ENCODE measurements at places on chromosomes 12 and 14.

GRCh38 chr12:125142601-125143000, 77.4 kb downstream of the AACS start:
- no peak for DNase-seq

DNA sequence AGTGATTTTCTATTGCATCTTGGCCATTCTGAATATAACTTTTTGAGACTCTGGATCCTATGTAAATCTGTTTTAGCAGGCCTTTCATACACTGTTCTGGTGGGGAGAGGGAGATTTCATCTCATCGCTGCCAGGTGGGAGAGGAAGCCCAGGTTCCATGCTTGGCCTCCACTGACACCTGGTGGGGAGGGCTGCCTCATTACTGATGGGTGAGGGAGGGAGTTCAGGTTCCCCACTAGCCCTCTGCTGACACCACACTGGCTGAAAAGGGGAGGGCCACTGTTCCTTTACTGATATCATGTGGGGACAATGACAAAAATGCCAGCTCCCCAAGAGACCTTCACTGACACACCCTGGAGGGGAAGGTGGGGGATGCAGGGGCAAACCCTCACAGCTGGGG, 2.4 kb upstream of the GALNT8 start:
- DNase-seq, result no peak

- no peak for DNase-seq
These were observed 28.3 kb downstream of the DYNC1H1 start for GRCh38 chr14:101992708-101993107.

GRCh38 chr12:106074706-106075392, 63.9 kb downstream of the NUAK1 start:
- DNase-seq, result no peak

- DNase-seq, result no peak
These were observed 91.3 kb downstream of the TSPAN9 start for GRCh38 chr12:3168223-3169221.
